ENCODE measurements at places on chromosomes 7 and 10. TPM values are rescaled to one million over a fixed set of nuclear protein-coding genes. Genes with fewer than 3 reads are reported as not detected.

DNA sequence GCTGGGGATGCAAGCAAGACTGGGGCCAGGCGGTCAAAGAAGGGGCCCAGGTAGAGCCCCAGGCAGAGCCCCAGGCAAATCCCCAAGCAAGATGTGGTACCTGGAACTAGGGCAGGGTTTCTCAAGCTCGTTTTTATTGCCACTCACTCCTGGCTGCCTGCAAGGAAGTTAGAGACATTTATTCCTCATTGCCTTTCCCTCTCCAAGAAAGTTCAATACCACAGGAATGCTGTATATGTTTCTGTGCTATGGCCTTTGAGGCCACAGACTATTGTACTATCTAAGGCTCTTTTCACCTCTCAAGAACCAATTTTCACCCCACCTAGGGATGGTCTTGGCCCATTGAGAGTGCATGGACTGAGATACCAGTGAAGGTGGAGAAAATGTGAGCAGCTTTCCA, 71.3 kb downstream of the TACC2 start:
- DNase-seq, result no peak

GRCh38 chr10:9450801-9451200, 1396.3 kb downstream of the GATA3 start:
- no peak for DNase-seq

GRCh38 chr7:157487046-157487770, 150.4 kb downstream of the DNAJB6 start:
- no peak for DNase-seq

DNA sequence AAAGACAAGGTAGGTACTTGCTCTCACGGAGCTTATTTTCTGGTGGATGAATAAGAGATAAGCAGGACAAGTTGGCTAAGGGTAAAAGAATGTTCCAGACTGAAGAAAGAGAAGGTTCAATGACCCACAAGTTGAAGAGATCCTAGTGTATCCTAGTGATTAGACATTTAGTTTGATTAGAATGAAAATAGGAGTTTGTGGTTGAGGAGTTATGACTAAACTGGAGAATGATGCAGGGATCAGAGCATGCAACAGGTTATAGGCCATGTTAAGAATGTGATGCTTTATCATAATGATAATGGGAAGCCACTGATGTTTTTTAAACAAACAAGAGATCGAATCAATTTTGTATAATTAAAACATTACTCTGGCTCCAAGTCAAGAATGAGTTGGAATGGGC, 357.2 kb downstream of the HPSE2 start:
- no peak for DNase-seq

- DNase-seq, result no peak
These were observed 821.9 kb upstream of the AUTS2 start for GRCh38 chr7:68776326-68776725.

Gene CFAP69
- total RNA-seq, result not detected

DNA sequence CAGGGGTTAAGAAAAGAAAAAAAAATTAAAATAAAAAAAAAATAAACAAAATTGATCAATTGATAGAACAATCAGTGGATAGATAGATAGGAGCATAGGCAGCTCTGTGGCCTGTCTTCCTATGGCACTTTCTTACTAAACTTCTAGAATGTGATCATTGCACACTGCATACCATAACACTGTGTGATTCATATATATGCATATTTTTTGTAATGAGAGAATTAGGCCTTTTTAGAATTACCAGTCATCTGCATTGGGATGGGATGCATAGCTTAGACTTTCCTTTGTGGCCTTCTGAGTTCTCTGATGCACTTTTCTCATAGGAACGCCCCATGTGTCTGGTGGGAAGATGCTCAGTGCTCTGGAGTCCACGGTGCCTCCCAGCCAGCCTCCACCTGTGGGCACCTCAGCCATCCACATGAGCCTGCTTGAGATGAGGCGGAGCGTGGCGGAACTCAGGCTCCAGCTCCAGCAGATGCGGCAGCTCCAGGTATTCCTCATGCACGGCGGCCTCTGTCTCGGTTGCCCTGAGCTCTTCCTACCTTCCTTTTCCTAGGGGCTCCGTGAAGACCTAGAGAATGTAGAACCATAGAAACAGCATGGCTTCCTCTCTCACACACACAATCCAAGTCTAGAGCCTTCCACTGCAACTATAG, 222.5 kb downstream of the ARHGAP21 start:
- DNase-seq, result no peak

- no peak for DNase-seq
These were observed 2.5 kb downstream of the SH3PXD2A start for GRCh38 chr10:103852856-103853255.

Gene NAT16
- total RNA-seq, result not detected

DNA sequence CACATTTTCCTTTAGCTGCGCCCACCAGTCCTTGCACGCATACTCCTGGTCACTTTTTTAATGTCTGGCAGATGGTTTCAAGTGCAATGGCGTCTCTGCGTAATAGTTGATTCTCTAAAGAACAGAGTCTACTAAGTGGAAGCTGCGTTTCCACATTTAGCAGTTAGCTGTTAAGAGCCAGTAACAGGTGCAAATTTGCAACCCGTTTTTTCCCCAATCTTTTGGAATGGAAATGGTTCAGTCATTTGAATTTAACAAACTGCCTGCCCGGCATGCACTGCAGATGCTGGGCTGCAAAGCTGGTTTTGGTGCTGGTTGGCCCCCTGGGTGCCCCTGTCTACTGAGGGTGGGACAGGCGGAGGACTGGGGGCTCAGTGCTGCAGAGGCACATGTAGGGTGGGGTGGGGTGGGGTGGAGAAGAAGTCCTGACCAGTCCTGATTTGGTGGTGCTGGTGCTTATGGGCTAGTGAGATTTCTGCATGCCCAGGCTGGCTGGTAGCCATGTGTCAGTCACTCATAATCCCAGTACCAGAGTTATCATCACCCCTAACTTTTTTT, 43.9 kb downstream of the CUX1 start:
- DNase-seq, result no peak

GRCh38 chr10:13390604-13391522, 42.8 kb upstream of the SEPHS1 start:
- DNase-seq, result no peak

DNA sequence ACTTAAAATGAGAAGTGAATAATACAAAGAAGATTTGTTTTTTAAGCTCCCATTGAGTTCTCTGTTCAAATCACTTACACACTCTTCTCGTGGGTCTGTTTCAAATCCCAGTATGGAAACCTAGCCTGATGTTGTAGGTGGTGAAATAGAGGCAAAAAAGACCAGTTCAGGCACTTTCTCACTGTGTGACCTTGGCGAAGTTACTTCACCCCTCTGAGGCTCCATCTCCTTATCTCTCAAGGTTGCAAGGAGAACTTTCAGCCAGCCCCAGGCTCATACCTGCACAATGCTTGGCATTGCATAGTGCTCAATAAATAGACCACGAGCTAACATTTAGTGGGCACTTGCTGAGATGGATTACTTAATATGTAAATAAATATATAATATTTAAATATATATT, 90.1 kb downstream of the PRLHR start:
- DNase-seq, result no peak

DNA sequence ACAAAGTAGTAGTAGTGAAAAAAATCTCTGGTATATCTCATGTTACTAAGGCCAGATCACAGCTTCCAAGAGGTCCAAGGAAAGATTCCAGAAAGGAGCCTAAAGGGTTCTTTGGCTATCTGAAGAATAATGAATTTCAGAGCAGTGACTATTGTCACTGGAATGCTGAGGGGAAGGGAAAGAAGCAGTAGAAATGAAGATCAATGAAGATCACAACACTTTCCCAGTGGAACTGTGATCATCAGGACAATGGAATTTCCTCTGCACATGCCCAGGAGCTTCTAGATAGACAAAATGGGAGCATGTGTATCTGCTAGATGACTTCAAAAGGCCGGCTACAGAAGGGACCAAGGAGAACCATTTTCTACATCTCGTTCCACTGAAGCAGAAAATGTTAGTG, 219.5 kb upstream of the PHYHIPL start:
- DNase-seq, result no peak

GRCh38 chr7:170551-171363, 21.6 kb upstream of the FAM20C start:
- DNase-seq, result no peak

Gene ADAM8
- 19.5 TPM for total RNA-seq

DNA sequence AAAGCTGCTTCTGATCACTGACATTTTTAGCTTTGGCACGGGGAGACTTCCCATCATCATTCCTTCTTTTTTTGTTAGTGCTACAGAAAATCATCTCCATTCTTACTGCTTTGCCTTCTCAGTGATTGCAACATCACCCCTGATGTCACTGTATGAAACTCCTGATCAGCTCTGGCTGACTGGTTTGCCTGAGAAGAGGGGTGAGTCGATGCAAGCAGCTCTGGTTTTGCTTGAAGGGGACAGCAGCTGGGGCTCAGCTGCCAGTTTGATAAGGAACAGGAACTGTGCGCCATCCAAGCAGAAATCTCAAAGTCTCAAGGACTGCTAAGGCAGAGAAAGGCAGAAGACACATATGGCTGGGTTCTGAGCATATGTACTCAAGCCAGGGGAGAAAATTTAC, 808.5 kb upstream of the CELF2 start:
- DNase-seq, result no peak

Gene CHST3
- 0.08 TPM for total RNA-seq

- no peak for DNase-seq
These were observed 343.9 kb downstream of the ABCA13 start for GRCh38 chr7:48515171-48515570.
